ENCODE measurements at places on chromosomes 11 and 22.

DNA sequence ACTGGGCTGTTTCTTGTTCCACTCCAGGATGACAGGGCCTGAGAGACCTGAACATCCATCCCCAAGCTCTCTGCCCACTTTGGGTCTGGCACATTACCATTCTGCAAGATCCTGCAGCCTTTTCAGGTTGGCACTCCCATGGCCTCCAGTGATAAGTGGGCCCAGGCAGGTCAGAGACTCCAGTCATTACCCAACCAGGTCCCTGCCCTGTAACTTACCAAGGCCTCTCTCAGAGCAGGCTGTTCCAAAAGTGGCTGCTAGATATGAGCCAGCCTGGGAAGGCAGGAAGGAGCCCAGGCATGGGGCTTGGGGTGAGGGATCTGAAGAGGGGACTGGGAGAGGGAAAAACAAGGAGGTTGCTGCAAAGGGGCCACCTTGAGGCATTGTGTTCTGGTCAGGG, 35.9 kb downstream of the KCNQ1OT1 start:
- no peak for DNase-seq

- no peak for DNase-seq
These were observed at the start of gene RASSF10 for GRCh38 chr11:13008625-13009475. Gene RASSF10, plus strand, starts transcription at chr11:13009316. Its CDS starts 261 bp downstream, at chr11:13009577.

DNA sequence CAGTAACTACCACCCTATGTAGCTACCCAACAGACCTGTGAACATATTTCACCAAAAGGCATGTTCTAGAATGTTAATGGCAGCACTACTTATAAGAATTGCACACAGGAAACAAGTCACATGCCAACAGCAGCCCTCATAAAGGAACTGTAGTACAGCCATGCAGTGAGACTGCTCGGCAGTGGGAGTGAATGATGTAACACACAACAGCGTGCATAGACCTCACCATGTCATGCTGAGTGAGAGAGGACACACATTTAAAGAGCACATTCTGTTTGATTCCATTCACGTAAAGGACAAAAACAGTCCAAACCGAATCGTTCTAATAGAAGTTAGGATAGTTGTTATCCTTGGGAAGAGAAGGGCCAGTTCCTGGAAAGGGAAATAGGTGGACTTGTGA, 27.2 kb upstream of the KIRREL3 start:
- no peak for DNase-seq

DNA sequence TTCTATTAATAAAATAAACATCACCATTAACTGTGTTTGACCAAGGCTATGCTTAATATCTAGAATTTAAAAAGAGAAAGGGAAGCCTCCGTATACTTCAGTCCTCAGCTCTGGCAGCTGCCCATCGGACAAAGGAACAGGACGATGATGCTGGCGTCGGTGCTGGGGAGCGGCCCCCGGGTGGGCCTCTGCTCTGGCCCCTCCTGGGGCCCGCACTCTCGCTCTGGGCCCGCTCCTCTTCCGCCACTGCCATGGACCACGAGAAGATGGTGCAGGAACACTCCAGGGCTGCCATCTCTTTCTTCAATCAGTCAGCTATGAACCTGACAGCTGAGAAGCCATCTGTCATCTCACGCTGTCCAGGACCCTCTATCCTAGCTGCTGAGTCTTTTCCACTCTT, 25.3 kb downstream of the PDHX start:
- DNase-seq = no peak

- no peak for DNase-seq
These were observed 18.6 kb downstream of the PICALM start for GRCh38 chr11:86050196-86050709.

- DNase-seq = no peak
These were observed at the start of gene SAA2 for GRCh38 chr11:18248561-18248960. Gene SAA2, minus strand, starts transcription at chr11:18248668. Its CDS starts 657 bp downstream, at chr11:18248011.

- DNase-seq = peak; percentile 5
These were observed 4.9 kb upstream of the CNTN5 start for GRCh38 chr11:99015634-99016454.

- DNase-seq = no peak
These were observed 368.3 kb downstream of the SHANK2 start for GRCh38 chr11:70883973-70884623.

GRCh38 chr11:27720277-27720830, 20.1 kb upstream of the BDNF start:
- DNase-seq = no peak

GRCh38 chr11:10122326-10123197, 171.5 kb downstream of the SBF2 start:
- DNase-seq = no peak

- DNase-seq = peak; percentile 8
These were observed 318.7 kb downstream of the BUD13 start for GRCh38 chr11:116454020-116454645.

GRCh38 chr22:46287873-46288751, 8.6 kb upstream of the GTSE1 start:
- DNase-seq = no peak

DNA sequence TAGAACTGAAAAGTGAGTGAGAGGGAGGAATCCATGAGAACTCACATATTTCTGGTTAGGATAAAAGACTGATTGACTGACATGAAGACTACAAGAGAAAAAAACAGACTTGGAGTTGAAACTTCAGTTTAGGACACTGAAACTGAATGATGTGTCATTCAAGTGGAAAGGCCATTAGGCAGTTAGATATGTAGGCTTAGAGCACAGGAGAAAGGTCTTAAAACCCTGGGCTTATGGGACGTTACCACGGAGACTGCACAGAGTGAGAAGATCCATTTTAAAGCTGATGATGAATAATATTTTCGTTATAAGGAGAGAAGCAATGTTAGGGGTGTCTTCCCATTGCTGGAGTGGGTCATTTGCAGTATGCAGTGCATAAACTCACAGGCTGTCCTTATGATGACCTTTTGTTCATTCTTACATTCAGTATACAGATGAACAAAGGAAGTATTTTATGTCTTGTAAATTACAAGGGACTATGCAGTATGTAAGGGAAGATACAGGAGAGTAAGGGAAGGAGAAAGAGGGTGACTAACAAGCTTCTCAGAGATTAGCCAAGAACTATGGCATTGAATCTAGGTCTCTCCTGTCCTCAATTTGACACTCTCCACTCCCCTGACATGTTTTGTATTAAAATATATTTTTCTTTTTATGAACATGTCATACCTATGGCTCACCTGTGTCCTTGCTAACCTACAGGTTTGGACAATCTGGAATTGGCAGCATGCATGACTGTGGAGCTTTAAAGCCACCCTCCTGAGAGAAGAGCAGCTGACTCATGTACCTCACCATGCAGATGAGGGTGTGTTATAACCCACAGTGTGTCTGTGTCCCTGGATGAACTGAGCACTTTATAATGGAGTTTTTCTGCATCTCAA, 63.7 kb downstream of the MAML2 start:
- no peak for DNase-seq

- DNase-seq = no peak
These were observed 8.0 kb upstream of the TSPAN18 start for GRCh38 chr11:44718612-44719390.

GRCh38 chr11:13119361-13119760, 110.2 kb downstream of the RASSF10 start:
- DNase-seq = no peak

DNA sequence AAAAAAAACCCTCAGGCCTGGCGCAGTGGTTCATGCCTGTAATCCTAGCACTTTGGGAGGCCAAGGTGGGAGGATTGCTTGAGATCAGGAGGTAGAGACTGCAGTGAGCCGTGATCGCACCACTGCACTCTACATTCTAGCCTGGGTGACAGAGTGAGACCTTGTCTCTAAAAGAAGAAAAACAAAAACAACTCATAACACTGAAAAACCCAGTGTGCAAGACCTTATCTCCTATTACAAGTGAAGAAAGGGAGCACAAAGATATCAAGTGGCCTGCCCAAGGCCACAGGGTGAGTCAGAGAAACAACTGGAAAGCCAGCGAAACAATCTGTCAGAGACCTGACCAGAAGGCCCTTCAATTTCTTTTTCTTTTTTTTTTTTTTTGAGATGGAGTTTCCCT, 2.5 kb downstream of the TXN2 start:
- no peak for DNase-seq

DNA sequence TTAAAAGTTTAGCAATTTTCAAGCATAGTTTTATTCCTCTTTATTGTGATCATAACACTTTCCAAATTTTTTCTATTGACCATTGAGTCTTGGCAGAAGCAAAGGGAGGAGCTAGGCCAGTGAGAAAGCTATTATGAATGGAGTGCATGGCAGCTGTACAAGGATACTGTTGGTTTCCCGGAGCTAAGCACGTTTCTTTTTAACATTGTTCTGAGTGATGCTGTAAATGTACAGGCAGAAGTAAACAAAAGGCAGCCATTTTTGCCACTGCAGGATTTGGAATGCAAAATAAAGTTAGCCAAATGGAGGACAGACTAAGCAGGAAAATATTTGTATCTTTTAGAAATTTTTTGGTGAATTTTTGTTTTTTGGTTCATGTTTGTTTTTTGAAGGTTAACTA, 16.2 kb downstream of the CBL start:
- DNase-seq = no peak

DNA sequence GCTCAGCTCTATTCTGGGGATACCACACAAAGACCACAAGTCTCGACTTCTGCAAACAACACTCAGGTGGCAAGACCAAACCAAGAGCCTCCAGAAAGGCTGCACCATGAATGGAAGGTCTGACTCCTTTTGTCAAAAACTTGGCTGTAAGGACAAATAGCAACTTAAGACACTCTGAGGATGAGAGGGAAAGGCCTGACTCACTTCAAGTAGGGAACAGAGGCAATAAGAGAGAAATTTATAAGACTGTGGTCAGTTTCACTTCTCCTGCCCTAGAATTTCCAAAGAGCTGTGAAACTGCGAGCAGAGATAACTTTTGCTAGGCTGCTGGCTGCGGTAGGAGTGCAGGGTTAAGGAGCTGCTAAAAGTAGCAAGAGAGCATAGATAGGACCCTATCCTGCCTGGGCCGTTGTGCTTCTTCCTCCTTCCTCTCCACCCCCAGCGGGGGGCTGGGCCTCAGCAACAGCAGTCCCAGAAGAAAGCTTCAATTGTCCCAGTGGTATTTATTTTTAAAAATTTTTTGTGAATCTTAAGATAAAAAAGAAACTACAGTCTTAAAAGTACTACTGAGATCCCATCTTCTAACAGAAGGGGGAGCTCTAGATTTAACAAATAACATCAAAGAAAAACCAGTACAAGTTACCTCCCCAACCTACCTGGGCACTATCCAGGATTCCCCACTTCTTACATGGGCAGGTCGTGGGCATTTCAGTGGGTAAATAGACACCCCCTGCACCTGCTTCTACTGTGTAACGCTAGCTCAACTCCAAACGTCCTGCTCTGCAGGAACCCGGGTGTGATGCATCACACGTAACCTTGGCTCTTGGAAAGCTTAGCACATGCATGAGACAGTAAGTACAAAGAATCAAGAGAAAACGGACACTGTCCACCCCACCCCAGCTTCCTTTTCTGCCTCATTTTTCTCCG, 66.4 kb downstream of the SGSM3 start:
- peak; percentile 63 for DNase-seq

DNA sequence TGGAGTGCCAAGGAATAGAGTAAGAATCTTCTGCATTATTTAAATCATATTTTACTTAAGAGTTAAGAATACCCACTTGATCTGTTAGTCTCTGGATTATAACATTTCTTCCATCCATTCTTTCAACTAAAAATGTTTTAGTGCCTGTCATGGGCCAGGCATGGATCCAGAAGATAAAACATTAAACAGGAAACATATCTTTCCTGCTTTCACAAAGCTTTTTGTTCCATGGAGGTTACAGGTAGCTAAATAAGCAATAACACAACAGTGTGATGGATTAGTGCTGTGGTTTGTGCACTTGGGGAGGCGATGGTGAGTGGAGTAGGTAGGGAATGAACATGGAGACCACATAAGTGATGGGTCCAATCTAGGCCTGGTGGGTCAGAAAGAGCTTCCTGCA, 258.5 kb downstream of the DDX10 start:
- no peak for DNase-seq

DNA sequence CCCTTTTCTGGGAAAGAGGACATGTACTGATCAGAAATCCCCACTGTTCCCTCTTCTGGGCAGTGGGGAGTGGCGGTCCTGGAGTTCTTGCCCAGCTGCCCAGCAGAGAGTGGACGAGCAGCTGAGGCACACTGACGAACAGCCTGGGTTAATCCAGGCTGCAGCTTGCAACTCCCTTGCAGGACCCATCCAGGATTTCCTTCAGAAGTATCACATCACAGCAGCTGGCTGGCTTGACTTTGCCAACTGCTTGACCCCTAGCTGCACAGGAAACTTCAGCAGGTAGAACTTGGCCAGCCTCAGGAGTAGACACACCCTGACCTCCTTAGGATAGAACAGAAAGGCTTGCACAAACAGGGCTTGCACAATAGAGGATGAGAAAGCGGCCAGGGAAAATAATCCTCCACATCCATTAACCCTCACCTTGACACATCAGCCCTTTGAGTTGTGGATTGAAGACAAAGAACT, 27.9 kb upstream of the FZD4 start:
- no peak for DNase-seq

- DNase-seq = peak; percentile 31
These were observed 6.7 kb downstream of the KCNE3 start for GRCh38 chr11:74460481-74461154.

DNA sequence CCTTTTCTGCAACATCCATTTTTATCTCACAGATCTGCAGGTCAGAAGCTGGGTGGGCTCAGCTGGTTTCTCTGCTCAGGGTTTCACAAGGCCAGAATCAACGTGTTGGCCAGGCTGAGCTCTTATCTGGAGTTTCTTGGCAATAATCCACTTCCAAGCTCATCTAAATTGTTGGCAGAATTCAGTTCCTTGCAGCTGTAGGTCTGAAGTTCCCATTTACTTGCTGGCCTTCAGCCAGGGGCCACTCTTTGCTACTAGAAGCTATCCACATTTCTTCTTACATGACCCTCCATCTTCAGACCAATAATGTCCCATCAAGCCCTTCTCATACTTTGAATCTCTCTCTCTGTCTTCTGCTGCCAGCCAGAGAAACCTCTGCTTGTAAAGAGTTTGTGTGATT, 103.5 kb downstream of the WNT11 start:
- no peak for DNase-seq

DNA sequence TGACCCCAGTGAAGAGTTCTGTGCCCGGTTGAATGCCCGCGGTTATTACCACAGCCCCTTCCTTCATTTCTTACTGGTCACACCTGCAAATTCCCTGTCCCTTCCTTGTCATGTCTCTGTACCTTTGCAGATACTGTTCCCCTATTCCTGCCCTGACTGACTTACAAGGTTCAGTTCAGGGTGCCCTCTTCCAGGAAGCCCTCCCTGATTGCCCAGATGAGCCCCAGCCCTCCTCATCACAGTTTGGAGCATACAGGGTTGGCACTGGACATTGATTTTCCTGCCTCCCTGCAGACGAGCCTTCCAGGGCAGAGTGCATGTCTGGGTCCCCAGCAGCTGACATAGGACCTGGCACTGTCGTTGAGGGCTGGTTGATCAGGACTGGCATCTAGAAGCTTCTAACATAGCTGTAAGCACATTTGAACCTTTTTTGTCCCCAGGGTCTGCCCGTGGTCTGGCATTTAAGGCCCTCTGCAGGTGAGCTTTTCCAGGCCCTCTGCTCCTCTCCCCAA, 70.4 kb upstream of the SHISAL1 start:
- DNase-seq = no peak

GRCh38 chr11:31442086-31442485, 67.3 kb downstream of the IMMP1L start:
- DNase-seq = no peak

GRCh38 chr22:45318558-45319323, 9.0 kb downstream of the FAM118A start:
- peak; percentile 4 for DNase-seq

Measured in AG09309 (cell line).